Hair follicular keratinocyte (primary cell): ENCODE measurements at places on chromosomes 13 and 19. TPM values are rescaled to one million over a fixed set of nuclear protein-coding genes. Genes with fewer than 3 reads are reported as not detected.

Gene MBD3L3
- not detected in 2 replicates for total RNA-seq

Gene PPP1R15A
- total RNA-seq = 22.4 and 61.8 TPM in 2 replicates

Gene C13orf42
- not detected in 2 replicates for total RNA-seq

Gene CYP2F1
- total RNA-seq = not detected in 2 replicates

Gene ANKRD10
- 15.3 and 23.9 TPM in 2 replicates for total RNA-seq

Gene MISP3
- 0.08 and 1.5 TPM in 2 replicates for total RNA-seq

Gene ERICH6B
- not detected in 2 replicates for total RNA-seq

Gene PTOV1
- total RNA-seq = 44.3 and 45.9 TPM in 2 replicates

Gene ZNF492
- 0.39 and 1.8 TPM in 2 replicates for total RNA-seq

Gene CEACAM21
- not detected in 2 replicates for total RNA-seq

Gene ATP4B
- total RNA-seq = not detected in 2 replicates

Gene PCDH9
- total RNA-seq = 0.08 and 0.19 TPM in 2 replicates

Gene CEACAM6
- total RNA-seq = 0.11 and 0.23 TPM in 2 replicates

Gene LRRC25
- total RNA-seq = not detected in 2 replicates

Gene NACC1
- 57.6 and 71.9 TPM in 2 replicates for total RNA-seq

Gene MEX3D
- total RNA-seq = 33.0 and 33.5 TPM in 2 replicates
